ENCODE measurements at places on chromosomes 16 and 17.

DNA sequence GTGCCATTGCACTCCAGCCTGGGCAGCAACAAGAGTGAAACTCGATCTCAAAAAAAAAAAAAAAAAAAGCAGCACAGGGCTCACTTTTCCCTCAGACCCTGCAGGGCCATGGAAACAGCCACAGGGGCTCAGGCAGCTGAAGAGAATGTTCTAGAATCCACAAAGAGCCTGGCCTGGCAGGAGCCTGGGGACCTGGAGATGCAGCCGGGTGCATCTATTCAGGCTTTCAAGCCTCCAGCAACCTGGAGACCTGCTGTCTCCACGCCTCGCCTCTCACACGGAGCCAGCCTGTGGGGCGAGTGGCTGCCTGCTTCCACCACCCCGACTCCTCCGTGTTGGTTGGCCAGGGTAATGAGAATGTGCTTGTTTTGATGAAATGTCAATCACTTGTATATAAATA is 44.0 kb upstream of the MEAK7 start:
- DNase-seq = no peak

GRCh38 chr16:57591086-57591869 is 37.2 kb upstream of the ADGRG1 start:
- no peak for DNase-seq

DNA sequence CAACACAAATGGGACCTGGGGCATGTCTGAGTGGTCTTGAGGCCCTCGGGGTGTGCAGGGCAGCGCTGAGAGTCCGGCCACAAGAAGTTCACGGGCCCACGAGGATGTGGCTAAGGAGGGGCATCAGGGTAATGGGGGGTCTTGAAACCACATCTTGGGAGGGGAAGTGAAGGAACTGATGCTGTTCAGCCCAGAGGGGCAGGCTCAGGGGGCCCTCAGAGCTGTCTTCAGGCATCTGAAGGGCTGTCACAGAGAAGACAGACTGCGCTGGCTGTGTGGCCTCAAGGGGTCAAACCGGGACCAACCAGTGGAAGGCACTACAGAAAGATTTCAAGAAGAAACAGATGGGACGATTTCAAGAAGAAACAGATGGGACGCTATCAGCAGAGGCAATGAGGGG is 45.1 kb downstream of the ZNF423 start:
- no peak for DNase-seq

DNA sequence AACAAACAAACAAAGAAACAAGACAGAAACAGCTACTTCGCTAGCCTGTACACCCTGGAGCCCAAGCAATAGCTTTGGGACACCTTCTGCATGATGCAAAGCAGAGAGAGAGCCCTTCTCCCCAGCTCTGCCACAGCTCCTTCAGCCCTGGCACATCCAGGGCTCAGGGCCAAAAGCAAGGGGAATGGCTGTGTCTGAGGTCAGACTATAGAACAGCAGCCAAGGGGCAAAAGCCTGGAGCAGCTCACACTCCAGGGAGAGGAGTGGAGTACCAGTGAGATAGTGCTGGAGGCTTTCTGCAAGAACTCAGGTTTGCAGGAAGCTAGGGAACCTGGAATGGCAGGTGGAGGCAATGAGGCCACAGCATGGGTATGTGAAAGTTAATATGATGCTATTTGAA is 11.6 kb upstream of the SEPHS2 start:
- no peak for DNase-seq

DNA sequence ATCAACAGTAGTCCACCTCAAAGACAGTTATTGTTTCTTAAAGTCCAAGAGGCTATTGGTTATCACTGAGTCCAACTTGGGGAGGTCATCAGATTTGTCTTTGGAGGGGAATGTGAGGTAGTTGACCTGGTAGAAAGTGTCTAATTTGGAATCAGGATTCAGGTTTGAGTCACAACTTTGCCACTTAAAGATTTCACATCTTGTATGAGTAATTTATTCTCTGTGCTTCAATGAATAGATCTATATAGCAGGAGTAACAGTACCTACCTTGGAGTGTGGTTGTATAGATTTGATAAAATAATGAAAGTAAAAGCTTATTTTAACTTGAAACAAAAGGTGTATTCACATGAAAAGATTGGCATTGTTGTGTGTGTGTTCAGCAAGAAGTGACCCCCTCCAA is 119.3 kb upstream of the TBX2 start:
- no peak for DNase-seq

GRCh38 chr16:81883235-81883634 is 104.1 kb downstream of the PLCG2 start:
- DNase-seq = no peak

DNA sequence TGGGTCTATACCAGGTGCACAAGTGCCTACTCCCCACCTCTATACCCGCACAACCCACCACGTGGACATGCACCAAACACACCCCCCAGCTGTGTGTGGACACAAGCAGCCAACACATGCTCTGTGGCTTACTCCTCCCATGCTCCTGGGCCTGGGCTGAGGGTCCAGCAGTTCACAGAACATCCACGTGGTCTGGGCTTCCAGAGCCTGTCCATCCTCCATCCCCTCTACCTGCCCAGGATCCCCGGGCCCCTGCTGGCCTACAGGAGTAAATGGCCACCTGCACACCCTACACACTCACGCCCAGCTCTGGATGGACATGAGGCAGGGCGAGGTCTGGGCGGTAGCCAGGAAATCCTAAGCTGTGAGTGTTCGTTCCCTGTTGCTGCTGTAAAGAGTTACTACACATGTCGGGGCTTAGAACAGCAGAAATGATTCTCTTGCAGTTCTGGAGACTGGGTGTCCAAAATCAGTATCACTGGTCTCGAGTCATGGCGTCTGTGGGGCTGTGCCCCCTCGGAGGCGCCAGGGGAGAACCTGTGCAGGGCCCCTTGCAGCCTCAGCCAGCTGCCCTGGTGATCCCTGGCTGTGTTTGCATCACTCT is 15.0 kb upstream of the RAI1 start:
- no peak for DNase-seq

DNA sequence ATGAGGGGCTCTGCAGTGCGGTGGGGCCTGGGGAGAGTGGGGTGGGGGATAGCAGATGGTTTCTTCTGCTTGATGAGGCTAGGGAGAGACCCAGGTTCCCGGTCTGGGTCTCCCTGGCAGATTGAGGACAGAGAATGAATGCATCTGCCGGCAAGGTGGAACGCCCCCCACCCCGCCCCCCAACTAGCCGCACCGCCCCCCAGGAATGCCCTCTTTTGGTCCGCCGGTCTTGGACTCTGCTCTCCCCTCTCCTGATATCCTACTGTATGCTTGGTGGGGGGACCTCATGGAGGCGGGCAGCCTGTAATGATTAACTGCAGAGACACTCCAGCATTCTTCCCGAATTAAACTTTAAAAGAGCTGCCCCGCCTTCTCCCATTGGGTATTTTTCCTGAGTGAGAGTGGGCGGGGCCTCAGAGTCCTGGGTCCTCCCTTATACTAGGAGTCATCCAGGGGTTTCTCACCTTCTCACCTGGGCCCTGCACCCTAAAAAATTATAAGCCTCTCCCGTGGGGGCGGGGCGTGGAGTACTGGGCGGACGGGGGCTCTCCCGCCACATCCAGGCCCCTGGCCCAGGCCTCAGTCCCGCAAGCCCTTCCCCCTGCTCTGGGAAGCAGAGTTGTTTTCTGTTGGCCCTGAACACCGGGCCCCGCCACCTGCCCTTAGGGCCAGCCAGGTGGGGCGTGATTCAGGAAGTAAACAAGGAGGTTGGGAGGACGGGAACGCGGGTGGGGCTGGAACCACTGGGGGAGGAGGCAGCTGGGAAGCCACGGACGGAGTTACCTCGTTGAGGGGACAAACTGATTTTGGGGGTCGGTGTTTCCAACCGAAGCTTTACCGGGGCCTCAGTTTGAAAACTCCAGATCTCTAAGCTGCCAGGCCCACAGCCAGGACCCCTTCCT is 1.5 kb downstream of the GRB7 start:
- no peak for DNase-seq

DNA sequence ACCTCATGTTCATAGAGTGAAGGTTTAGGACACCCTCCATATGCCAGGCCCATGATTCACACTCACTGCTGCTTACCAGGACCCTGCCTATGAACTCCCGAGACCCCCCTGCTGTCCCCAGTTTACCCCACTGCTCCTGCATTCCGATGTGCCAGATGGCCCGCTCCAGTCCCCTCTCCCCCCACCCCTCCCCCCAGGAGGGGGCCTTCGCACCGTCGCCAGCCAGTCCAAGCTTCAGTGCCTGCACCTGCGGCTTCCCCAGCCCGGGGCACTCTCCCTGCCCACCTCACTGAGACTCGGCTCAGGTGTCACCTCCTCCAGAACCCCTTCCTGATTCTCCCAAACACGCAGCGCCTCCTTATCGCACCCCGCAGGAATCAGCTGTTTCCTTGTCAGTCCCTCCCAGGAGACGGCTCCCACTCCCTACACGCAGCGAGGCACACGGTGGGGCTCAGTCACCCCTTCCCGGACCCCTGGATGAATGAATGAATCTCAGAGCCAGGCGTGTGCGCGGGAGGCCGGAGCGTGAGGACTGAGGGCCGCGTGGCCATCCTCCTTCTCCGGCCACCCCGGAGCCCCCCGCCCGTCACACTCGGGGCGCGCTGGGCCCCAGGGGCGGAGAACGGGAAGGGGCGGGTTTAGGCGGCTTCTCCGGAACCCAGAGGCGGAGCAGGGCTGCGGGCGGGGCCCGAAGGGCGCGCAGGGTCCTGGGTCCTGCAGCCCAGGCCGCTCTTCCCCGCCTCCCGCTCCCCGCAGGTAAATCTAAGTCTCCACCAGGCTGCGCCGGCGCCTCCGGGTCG is 1.6 kb downstream of the MYO1C start:
- DNase-seq = no peak

- no peak for DNase-seq
Observed at GRCh38 chr16:54277845-54278703, 8.5 kb downstream of the IRX3 start.

GRCh38 chr16:82082543-82083244 is 47.6 kb downstream of the HSD17B2 start:
- DNase-seq = no peak
